Stimulated activated CD8-positive, alpha-beta memory T cell treated with anti-CD3 and anti-CD28 coated beads, Interleukin-15, amount 100 ng/mL, for 48 hours (primary cell): ENCODE measurements at places on chromosomes 6 and 20.

DNA sequence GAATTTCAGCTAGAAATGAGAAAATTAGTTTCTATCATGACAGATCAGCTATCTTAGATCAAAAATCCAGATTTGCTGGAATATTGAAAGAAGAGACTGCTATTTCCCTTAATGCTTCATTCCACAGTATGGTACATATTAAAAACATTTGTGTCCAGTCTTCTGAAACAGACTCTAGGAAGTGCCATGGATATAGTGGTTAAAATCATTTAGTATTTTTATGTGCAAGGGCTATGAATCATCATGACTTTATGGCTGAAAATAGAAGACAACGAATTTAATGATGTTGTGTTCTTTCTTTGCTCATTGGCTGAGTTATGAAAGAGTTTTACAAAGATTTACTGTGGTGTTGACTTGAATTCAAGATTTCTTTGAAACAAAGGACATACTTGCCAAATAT, 146.6 kb downstream of the ANKRD60 start:
- no peak for DNase-seq

DNA sequence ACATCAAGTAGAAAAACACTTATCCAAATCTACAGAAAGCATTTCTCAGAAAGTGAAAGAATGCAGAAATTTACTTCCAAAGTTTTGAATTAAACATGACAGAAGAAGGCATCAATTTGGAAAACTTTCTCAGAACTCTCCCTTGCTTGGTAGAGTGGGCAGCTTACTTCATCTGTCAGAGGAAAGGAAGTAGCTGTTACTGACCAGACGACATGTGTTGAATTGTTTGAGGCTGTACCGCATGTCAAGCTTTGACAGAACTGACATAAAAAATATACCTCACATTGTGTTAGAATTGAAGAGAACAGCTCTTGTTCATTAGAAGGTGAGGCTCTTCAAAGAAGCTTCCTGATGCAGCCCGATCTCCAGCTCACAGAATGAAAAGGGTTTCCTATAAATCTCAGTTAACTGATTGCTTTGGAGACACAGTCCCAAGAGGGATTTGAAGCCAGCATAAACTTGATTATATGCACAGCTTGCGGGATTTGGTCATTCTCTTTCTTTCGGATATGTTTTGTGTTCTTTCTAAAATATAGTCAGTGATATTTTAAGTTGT, 190.7 kb downstream of the PLCB1 start:
- no peak for DNase-seq

DNA sequence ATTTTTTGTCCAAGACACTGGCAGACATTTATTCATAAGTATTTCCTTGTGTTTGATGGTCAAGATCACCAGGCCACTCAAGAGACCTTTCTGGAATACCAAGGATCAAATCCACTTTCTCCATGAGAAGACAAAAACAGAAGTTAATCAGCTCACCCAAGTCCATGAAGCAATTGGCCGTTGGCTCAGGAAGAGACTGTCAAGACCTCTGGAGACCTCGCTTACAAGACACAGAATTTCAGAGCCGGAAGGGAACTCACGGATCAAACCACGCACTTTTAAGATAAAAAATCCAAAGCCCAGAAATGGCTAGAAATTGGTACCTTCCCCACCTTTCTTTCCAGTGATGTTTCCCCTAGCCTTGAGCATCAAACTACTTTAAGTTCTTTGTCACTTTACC, 3.3 kb downstream of the TRERF1 start:
- DNase-seq, result no peak

- no peak for DNase-seq
Observed at GRCh38 chr20:38799203-38799602, 6.3 kb upstream of the PPP1R16B start.

- no peak for DNase-seq
Observed at GRCh38 chr6:169950558-169950957, 199.1 kb downstream of the ERMARD start.

- no peak for DNase-seq
Observed at GRCh38 chr6:72966628-72967280, 258.5 kb downstream of the KHDC1L start.

DNA sequence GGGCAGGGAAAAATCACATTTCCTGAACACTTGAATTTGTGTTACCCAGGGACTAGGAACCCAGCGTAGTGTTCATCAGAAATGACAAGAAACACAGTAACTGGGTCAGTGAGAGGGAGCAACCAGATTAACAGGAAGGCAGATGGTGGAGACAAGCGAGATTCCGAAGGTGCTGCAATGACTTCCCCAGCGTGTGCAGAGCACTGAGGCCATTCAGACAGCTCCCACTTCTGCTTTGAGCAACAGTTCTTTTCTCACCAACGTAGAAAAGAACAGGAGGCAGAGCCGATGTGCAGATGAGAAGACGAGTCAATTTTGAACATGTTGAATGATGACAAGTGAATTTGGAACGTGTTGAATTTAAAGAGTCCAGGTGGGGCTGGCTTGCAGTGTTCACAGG, 63.1 kb upstream of the IFNGR1 start:
- no peak for DNase-seq

GRCh38 chr6:142485256-142485655, 183.4 kb downstream of the ADGRG6 start:
- no peak for DNase-seq

- no peak for DNase-seq
Observed at GRCh38 chr6:32110632-32111031, 1.5 kb upstream of the TNXB start.

GRCh38 chr20:10110151-10110550, 75.4 kb downstream of the ANKEF1 start:
- no peak for DNase-seq

GRCh38 chr6:106966229-106966628, 8.3 kb downstream of the CD24 start:
- no peak for DNase-seq

- DNase-seq, result peak; percentile 21
Observed at GRCh38 chr6:33914645-33915044, 110.8 kb upstream of the MLN start.

DNA sequence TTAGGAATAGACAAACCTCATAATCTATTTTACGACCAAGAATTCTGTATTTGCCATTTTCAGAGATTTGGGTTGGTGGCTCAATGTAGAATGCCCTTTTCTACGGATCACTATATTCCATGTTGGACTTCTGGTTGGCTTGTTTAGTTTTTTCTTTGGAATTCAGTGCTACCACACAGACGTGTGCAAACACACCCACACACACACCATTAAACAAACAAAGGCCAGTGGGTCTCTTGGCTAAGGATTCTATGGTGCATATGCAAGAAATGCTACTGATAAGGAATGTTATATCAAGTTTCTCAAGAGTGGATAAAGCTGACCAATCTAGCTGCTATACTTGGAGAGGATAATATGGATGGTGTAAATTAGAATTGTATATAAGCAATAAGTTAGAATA, 8.0 kb downstream of the ABT1 start:
- no peak for DNase-seq

GRCh38 chr20:33649201-33649681, 12.9 kb upstream of the C20orf144 start:
- DNase-seq, result no peak

- DNase-seq, result no peak
Observed at GRCh38 chr6:20805021-20805420, 270.8 kb downstream of the CDKAL1 start.

- DNase-seq, result no peak
Observed at GRCh38 chr6:35967076-35967774, 46.3 kb upstream of the SRPK1 start.
